ENCODE measurements at places on chromosomes 6 and 20. TPM values are rescaled to one million over a fixed set of nuclear protein-coding genes. Genes with fewer than 3 reads are reported as not detected.

DNA sequence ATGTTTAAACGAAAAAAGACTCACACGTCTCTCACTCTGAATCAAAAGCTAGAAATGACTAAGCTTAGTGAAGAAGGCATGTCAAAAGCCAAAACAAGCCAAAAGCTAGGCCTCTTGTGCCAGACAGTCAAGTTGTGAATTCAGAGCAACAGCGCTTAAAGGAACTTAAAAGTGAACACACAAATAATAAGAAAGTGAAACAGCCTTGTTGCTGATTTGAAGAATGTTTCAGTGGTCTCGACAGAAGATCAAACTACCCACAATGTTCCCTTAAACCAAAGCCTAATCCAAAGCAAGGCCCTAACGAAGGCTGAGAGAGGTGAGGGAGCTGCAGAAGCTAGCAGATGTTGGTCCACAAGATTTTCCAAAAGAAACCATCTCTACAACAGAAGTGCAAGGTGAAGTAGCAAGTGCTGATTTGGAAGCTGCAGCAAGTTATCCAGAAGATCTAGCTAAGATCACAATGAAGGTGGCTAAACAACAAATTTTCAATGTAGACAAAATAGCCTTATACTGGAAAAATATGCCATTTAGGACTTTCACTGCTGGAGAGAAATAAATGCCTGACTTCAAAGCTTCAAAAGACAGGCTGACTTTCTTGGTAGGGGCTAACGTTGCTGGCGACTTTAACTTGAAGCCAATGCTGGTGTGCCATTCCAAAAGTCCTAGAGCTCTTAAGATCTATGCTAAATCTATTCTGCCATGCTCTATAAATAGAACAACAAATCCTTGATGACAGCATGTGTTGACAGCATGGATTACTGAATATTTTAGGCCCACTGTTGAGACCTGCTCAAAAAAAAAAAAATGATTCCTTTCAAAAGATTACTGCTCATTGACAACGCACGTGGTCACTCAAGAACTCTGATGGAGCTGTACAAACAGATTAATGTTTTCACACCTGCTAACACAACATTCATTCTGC is 40.3 kb downstream of the SEC63 start:
- no peak overlapping the region for H3K4me3 ChIP-seq
- no peaks in the 10 kb centered on the region for H3K27me3 ChIP-seq
- DNase-seq, result no peak
- no peak overlapping the region for H3K27ac ChIP-seq

GRCh38 chr6:11900662-11901598 is 111.2 kb upstream of the HIVEP1 start:
- H3K4me1 ChIP-seq, result no peaks in the 10 kb centered on the region
- H3K27me3 ChIP-seq, result no peaks in the 10 kb centered on the region
- no peaks in the 10 kb centered on the region for H3K36me3 ChIP-seq
- H3K4me3 ChIP-seq, result no peak overlapping the region

GRCh38 chr6:24797596-24798216 is 1.0 kb downstream of the ARMH2 start:
- H3K27ac ChIP-seq, result no peak overlapping the region
- H3K36me3 ChIP-seq, result no peaks in the 10 kb centered on the region
- no peaks in the 10 kb centered on the region for H3K27me3 ChIP-seq
- DNase-seq, result no peak

- no peaks in the 10 kb centered on the region for H3K27me3 ChIP-seq
- H3K36me3 ChIP-seq, result no peaks in the 10 kb centered on the region
- no peak overlapping the region for H3K27ac ChIP-seq
- H3K4me1 ChIP-seq, result peaks cover 58% of the 10 kb centered on the region
- no peak for DNase-seq
- no peak overlapping the region for H3K4me3 ChIP-seq
These were observed 167.3 kb downstream of the BCAS1 start for GRCh38 chr20:53902968-53903651.

DNA sequence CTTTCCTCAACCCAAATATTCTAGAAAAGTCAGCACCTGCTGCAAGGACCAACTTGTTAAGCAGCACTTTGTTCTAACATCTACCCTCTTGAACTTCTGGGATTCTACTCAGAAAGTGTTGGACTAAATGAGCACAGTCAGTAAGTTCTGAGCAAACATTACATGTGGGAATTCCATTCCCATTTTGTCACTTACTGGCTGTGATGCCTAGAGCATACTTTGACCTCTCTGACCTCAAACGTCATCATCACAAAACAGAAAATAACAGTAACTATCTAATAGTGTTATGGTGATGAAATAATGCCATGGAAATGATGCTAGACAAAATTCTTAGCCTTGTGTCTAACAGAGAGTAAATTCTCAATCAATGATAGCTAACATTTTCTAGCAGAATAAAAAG is 829.4 kb downstream of the EPHA7 start:
- H3K27me3 ChIP-seq, result no peaks in the 10 kb centered on the region
- H3K4me1 ChIP-seq, result no peaks in the 10 kb centered on the region
- H3K4me3 ChIP-seq, result no peak overlapping the region
- H3K36me3 ChIP-seq, result no peaks in the 10 kb centered on the region

DNA sequence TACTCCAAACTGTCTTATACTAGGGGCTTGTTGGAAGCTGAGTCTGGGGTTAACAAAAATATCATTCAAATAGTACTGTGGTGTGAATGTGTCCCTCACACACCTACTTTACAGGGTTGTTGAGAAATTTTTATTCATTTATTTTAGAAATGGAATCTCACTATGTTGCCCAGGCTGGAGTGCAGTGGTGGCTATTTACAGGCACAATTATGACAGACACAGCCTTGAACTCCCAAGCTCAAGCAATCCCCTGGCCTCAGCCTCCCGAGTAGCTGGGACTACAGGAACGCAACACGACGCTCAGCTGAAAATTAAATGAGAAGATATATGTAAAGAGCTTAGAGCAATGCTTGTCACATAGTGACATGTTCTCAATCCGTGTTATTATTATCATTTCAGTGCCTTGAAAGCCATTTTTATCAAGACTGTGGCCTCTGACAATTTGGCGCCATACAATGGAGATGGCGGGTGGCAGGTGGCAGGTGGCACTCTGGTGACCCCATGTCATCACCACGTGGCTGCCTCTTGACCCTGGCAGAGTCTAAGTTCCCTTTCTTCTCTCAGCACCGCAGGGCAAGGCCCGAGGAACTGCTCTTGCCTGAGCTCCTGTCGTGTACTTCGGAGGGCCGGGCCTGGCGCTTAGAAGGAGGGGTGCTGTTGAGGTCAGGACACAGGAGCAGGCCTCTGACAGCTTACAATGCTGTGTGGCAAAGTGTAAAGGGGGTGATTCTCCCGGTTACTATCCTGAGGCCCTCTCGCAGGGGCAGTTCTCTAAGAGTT is 64.5 kb downstream of the STX11 start:
- peaks cover 11% of the 10 kb centered on the region for H3K4me1 ChIP-seq
- no peak for DNase-seq
- H3K27ac ChIP-seq, result peak overlapping the region; percentile 92
- H3K27me3 ChIP-seq, result no peaks in the 10 kb centered on the region
- H3K36me3 ChIP-seq, result no peaks in the 10 kb centered on the region
- peak overlapping the region; percentile 68 for H3K4me3 ChIP-seq

- H3K36me3 ChIP-seq, result no peaks in the 10 kb centered on the region
- H3K4me3 ChIP-seq, result no peak overlapping the region
- H3K27ac ChIP-seq, result no peak overlapping the region
- no peaks in the 10 kb centered on the region for H3K27me3 ChIP-seq
- peaks cover 61% of the 10 kb centered on the region for H3K4me1 ChIP-seq
These were observed 3.8 kb downstream of the BRPF3 start for GRCh38 chr6:36200154-36200891.

- H3K4me1 ChIP-seq, result no peaks in the 10 kb centered on the region
- no peak overlapping the region for H3K27ac ChIP-seq
- DNase-seq, result no peak
- H3K27me3 ChIP-seq, result no peaks in the 10 kb centered on the region
- no peaks in the 10 kb centered on the region for H3K36me3 ChIP-seq
- H3K4me3 ChIP-seq, result no peak overlapping the region
These were observed 166.0 kb upstream of the SCGN start for GRCh38 chr6:25485821-25486534.

- H3K4me1 ChIP-seq, result peaks cover 6% of the 10 kb centered on the region
- no peaks in the 10 kb centered on the region for H3K36me3 ChIP-seq
- H3K27me3 ChIP-seq, result no peaks in the 10 kb centered on the region
- H3K4me3 ChIP-seq, result no peak overlapping the region
These were observed 20.1 kb downstream of the SAMD5 start for GRCh38 chr6:147528511-147529145.

DNA sequence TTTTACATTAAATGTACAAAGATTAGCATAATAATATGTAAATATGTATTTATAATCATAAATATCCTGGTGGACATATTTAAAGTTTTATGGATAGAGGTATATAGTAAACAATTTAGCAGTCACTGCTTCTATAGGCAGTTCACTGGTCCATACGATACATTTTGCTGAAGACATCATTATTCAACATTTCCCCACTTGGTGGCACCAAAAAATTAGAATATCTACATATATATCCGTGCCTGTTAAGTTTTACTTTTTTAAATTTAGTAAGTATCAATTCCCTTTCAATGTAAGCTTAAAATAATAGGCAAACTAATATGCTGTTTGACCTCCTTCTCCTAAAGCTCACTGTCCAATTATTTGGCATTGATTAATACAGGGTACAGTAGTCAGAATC is 64.2 kb downstream of the LMBRD1 start:
- H3K4me3 ChIP-seq, result no peak overlapping the region
- H3K27ac ChIP-seq, result no peak overlapping the region
- H3K27me3 ChIP-seq, result no peaks in the 10 kb centered on the region
- no peaks in the 10 kb centered on the region for H3K4me1 ChIP-seq

- no peaks in the 10 kb centered on the region for H3K4me1 ChIP-seq
- DNase-seq, result no peak
- H3K36me3 ChIP-seq, result no peaks in the 10 kb centered on the region
- H3K4me3 ChIP-seq, result no peak overlapping the region
- no peak overlapping the region for H3K27ac ChIP-seq
These were observed 32.2 kb upstream of the REV3L start for GRCh38 chr6:111515259-111515658.

GRCh38 chr20:1935696-1936366 is 40.6 kb downstream of the SIRPA start:
- H3K4me3 ChIP-seq, result no peak overlapping the region
- H3K27me3 ChIP-seq, result no peaks in the 10 kb centered on the region
- peaks cover 12% of the 10 kb centered on the region for H3K36me3 ChIP-seq
- no peak overlapping the region for H3K27ac ChIP-seq

GRCh38 chr6:18410412-18410811 is 23.3 kb downstream of the RNF144B start:
- no peak for DNase-seq
- H3K36me3 ChIP-seq, result no peaks in the 10 kb centered on the region
- H3K4me1 ChIP-seq, result no peaks in the 10 kb centered on the region
- H3K27me3 ChIP-seq, result no peaks in the 10 kb centered on the region
- H3K27ac ChIP-seq, result no peak overlapping the region
- no peak overlapping the region for H3K4me3 ChIP-seq

GRCh38 chr6:35139470-35139869 is 1.7 kb downstream of the TCP11 start:
- H3K36me3 ChIP-seq, result no peaks in the 10 kb centered on the region
- no peak for DNase-seq
- no peak overlapping the region for H3K4me3 ChIP-seq
- H3K27me3 ChIP-seq, result no peaks in the 10 kb centered on the region
- H3K4me1 ChIP-seq, result peaks cover 11% of the 10 kb centered on the region

- H3K36me3 ChIP-seq, result no peaks in the 10 kb centered on the region
- H3K27ac ChIP-seq, result no peak overlapping the region
- no peak for DNase-seq
- no peak overlapping the region for H3K4me3 ChIP-seq
These were observed 48.0 kb upstream of the STXBP5 start for GRCh38 chr6:147156218-147156617.

DNA sequence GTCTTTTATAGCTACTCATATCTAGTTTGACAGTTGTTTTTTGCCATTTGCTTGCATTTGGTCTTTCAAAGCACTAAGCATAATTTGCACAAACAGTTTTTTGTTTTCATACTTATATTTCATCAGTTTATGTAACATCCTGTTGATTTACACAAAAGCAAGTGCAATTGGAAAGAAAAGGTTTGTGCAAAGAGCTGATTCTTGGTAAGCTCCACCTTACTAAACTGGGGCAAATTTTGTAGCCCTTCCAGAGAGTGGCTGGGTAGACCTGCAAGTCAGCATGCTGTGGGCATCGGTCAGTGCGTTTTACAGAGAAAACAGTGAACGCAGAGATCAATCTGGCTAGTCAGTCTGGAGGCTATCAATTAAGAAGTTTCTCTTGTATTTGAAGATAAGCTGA is 34.5 kb downstream of the TXLNB start:
- no peaks in the 10 kb centered on the region for H3K4me1 ChIP-seq
- H3K27ac ChIP-seq, result no peak overlapping the region
- no peaks in the 10 kb centered on the region for H3K36me3 ChIP-seq
- no peak overlapping the region for H3K4me3 ChIP-seq
- no peak for DNase-seq
- H3K27me3 ChIP-seq, result no peaks in the 10 kb centered on the region

DNA sequence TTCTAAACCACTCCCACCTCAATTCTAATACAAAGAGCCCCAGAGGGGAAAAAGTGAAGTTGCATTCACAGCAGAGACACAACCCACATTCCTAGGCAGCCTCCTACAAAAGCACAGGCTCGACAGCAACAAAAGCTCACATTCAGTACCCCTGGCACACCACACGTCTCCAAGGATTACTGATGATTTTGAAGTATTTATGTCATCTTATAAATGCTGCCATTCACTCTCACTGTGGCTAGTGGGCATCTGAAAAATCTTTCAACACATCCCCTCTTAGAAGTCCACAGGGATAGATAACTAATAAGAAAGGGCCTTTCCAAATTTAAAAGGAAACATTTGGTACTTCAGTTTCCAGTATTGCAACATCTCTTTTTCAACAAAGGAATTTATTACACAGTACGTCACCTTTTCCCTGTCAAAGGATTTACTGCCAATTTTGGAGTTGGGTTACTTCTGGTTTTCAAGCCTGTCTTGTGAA is 146.7 kb downstream of the TASP1 start:
- no peak overlapping the region for H3K4me3 ChIP-seq
- H3K4me1 ChIP-seq, result peaks cover 30% of the 10 kb centered on the region

The GHRH gene
- not detected for total RNA-seq

The LAMA4 gene
- total RNA-seq, result 56.5 TPM

The ENPP4 gene
- total RNA-seq, result 4.4 TPM

The SIGLEC1 gene
- total RNA-seq, result 8.8 TPM

The NCOA5 gene
- 33.9 TPM for total RNA-seq

The COX4I2 gene
- total RNA-seq, result 2.5 TPM

All from vagina (tissue), 2 donors.